Cortex of kidney (tissue), 1 donor: ENCODE measurements at places on chromosomes 7 and 10.

DNA sequence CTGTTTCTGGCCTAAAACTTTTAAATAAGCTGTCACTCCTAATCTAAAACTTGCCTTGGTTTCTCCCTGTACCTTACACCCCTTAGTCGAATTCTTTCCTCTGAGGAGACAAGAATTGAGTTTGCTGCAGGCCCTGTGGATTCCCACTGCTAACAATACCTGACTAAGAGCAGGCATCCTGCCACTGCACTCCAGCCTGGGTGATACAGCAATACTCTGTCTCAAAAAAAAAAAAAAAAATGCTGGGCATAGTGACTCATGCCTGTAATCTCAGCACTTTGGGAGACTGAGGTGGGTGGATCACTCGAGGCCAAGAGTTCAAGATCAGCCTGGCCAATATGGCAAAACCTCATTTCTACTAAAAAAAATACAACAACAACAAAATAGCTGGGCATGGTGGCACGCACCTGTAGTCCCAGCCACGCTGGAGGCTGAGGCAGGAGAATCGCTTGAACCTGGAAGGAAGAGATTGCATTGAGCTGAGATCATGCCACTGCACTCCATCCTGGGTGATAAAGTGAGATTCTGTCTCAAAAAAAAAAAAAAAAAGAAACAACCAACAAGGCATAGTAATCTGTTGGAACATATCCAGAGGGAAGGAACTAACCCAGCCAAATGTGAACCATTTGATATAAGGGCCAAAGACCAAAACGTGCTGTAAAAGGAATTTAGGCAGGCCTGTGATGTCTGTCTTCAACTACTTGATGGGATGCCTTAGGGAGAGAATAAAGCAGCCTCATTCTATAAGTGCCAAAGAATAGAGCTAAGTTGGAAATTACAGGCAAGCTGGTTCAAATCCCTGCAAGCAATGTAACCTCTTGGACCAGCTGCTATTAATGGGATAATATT lies 732.7 kb upstream of the AUTS2 start:
- DNase-seq = no peak

GRCh38 chr10:112232670-112233069 lies 49.1 kb upstream of the GPAM start:
- no peak for DNase-seq

DNA sequence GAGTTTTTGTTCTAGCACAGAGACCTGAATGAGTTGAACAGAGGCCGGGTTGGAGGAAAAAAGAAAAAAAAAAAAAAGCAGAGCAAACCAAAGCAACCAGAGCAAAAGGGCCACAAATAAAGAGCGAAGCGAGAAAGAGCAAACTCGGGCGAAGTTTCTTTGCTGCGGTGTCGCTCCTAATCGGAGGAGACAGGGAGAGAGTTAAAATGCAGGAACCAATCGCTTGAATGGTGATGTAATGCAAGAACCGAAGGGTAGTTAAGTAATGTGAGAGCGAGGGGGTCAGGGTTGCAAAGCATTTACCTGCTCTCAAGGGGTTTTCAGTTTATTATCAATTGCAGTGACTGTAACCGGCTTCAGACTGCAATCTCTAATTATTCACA lies 271.7 kb downstream of the TRIL start:
- DNase-seq = no peak

- DNase-seq = no peak
These were observed 119.4 kb upstream of the SH2B2 start for GRCh38 chr7:102167254-102167653.

- no peak for DNase-seq
These were observed 25.8 kb downstream of the STEAP1 start for GRCh38 chr7:90180011-90180585.

GRCh38 chr7:153518201-153518984 lies 533.8 kb upstream of the DPP6 start:
- DNase-seq = no peak

DNA sequence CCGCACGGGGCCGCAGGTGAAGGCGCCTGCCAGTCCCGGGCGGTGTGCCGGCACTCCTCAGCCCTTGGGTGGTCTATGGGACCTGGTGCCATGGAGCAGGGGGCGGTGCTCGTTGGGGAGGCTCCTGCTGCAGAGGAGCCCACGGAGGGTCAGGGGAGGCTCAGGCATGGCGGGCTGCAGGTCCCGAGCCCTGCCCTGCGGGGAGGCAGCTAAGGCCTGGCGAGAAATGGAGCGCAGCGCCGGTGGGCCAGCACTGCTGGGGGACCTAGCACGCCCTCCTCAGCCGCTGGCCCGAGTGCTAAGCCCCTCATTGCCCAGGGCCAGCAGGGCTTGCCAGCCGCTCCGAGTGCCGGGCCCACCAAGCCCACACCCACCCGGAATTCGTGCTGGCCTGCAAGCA lies 18.9 kb downstream of the AKR1E2 start:
- DNase-seq = no peak

DNA sequence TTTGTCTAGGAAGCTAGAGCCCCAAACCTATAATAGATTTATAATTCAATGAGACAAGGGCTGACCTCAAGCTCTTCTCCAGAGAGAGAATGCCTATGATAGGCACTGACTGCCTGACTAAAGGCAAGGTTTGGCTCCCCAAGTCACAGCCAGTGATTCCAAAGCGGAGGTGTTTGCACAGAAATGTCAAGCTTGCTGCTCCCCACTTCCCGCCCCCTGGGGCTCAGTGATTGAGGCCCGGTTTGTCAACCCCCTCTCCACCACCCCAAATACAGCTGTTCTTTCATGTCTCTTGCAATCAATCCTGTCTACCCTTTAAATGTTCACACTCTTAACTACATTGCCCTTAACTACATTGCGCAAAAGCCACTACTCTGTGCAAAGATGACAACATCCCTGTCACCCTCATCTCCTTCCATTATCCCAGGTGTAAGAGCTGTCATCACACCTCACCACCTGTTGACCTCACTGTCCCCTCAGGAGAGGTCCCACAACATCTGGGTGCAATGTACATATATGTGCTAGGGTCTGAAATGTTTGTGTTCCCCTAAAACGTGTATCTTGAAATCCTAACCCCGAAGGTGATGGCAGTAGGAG lies 58.0 kb downstream of the NUDCD3 start:
- no peak for DNase-seq

DNA sequence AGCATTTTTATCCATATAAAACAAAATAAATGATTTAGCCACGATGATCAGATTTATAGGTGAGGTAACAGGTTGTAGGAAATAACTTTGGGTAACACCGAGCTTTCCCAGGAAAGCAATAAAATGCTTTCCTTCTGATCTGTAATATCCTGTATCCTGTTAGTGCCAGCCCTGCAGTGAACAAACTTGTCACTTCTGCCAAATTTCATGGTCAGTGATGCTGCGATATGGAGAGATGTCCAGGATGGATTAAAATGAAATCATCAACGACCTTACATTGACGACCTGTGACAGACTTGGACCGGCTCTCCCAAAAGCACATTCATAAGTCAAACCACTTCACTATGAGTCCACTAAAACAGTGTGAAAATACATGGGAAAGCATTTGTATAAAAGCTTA lies 608.0 kb upstream of the NRP1 start:
- no peak for DNase-seq

- no peak for DNase-seq
These were observed 174.5 kb upstream of the KLF14 start for GRCh38 chr7:130908345-130909160.

- no peak for DNase-seq
These were observed 112.8 kb downstream of the KLF6 start for GRCh38 chr10:3672220-3672619.

- DNase-seq = no peak
These were observed 57.5 kb downstream of the CAMK1D start for GRCh38 chr10:12406764-12407400.

GRCh38 chr10:60534761-60535389 lies 145.2 kb upstream of the ANK3 start:
- no peak for DNase-seq

- no peak for DNase-seq
These were observed 3.9 kb upstream of the FAM13C start for GRCh38 chr10:59366290-59366689.

GRCh38 chr7:39757604-39758003 lies 134.2 kb downstream of the RALA start:
- no peak for DNase-seq

GRCh38 chr10:11927746-11928145 lies 104.6 kb downstream of the PROSER2 start:
- no peak for DNase-seq

DNA sequence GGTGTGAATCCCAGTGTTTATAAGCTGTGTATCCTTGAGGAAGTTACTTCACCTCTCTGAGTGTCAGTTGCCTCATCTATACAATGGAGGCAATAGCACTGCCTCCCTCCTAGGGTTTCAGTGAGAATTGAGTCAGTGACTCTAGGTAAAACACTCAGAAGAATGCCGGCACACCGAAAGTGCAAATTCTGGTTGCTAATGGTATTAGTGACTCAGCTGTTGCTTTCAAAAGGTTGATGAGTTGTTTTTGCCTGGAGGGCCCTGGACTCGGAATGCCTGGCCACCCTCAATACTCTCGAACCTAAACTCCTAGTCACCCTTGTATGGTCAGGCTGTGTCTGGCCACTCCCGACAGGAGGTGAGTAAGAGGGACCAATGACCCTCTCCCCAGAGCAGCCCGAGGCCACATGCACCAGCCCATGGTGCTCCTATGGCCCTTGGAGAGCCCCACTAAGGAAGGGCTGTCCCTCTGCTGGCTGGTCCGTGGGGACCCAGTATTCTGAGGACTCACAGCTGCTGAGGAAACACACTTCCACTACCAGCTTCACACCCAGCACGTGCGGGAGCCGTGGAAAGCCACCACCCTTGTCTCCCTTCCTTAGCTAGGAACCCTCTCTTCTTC lies 60.2 kb downstream of the CALML3 start:
- DNase-seq = no peak

DNA sequence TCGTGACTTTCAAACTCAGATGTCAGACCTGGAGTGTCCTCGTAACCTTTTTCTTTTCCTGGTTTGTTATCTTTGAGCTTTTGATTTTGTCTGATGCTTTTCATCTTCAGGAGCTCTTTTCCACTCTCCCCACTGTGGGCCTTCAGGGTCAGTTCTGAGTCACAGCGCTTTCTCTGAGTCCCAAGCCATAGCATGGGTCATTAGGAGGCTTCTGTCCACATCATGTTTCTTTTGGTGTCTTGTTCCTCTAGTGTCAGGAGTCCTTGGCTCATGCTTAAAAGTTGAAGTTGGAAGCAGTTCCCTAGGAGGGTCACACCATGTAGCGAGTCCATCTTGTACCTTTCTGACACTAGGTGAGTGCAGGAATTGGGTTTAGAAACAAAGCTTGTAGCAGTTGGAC lies 40.3 kb downstream of the DAGLB start:
- no peak for DNase-seq

DNA sequence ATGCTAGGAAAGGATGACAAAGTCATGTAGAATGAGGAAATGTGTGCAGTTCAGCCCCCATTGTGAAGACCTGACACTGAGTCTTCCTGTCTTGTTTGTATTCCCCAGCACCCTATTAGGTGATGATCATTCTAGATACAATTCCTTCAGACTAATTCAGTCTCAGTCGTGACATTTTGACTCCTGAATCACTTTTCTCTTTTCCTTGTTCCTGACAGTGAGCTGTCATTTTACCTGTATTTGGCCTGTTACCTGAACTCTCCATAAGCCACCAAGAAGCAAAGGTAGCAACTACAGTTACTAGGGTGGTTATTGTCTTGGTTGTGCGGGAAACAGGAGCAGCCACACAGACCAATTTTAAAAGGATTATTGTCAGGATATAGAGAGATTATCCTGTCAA lies 111.4 kb upstream of the TAC1 start:
- no peak for DNase-seq

- DNase-seq = no peak
These were observed 11.8 kb downstream of the BTBD16 start for GRCh38 chr10:122282909-122283308.

GRCh38 chr10:93495654-93496321 lies 624 bp upstream of the CEP55 start:
- no peak for DNase-seq

DNA sequence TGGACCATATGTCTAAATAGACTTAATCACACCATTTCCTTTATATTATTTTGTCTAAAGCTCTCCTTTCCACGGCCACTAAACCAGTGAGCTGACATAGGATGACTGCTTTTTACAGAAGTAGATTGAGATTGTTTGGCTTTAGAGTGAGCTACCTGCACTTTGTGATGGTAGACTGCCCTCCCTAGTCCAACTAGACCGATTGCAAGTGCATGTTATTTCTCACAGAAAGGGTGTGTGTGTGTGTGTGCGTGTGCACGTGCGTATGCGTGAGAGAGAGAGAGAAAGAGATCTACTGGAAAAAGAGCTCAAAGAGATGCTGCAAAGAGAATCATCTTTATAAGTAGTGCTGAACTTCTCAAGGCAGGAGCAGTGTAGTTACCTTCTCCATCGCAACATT lies 60.7 kb downstream of the VCL start:
- no peak for DNase-seq

DNA sequence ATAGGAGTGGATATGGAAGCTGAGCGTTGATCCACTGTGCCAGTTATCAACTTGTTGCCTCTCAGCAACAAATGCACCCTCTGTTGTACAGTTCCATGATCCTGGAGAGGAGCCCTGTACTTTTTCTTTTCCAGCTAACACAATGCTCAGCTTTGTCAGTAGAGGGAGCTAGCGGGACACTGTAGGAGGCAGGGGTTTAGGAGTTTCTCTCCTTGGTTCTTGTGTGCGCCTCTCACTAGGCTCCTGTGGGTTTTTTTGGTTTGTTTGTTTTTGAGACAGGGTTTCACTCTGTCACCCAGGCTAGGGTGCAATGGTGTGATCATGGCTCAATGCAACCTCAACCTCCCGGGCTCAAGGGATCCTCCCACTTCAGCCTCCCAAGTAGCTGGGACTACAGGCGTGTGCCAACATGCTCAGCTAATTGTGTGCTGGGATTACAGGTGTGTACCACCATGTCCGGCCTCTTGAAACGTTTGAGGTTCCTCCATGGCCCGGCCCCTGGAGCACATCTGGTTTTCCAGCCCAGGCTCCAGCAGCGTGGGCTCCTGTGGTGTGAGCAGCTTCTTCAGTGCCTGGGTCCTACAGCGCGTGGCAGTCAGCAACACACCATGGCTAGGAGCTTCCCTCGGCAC lies 12.0 kb upstream of the MARVELD1 start:
- DNase-seq = no peak

GRCh38 chr10:123373591-123373990 lies 219.4 kb downstream of the BUB3 start:
- DNase-seq = no peak

DNA sequence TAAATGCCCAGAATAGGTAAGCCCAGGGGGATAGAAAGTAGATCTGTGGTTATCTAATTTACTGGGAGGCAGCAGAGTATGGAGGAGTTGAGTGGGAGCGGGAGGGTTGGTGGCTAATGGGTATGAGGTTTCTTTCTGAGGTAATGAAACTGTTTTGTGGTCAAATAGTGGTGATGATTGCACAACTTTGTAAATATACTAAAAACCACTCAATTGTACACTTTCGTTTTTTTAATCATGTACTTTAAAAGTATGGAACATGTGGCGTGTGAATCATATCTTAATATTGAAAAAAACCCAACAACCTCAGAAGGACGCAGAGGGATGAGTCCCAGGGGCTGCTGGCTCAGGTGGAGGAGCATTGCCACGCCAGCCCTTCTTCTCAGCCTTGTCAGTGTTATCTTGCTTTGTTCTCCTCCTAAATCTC lies 118.1 kb downstream of the WDR11 start:
- DNase-seq = no peak

GRCh38 chr7:76278540-76278939 lies 23.9 kb upstream of the HSPB1 start:
- DNase-seq = no peak

- no peak for DNase-seq
These were observed 540.2 kb downstream of the LRMDA start for GRCh38 chr10:75971402-75972211.
